ENCODE measurements at places on chromosomes 1 and 21. TPM values are rescaled to one million over a fixed set of nuclear protein-coding genes. Genes with fewer than 3 reads are reported as not detected.

Gene DCDC2B
- total RNA-seq, result not detected

Gene GPR61
- total RNA-seq, result 0.42 TPM

Gene KRTAP19-3
- not detected for total RNA-seq

Gene OR2L3
- not detected for total RNA-seq

Gene CD53
- total RNA-seq, result 166 TPM

Gene HES5
- total RNA-seq, result 0.38 TPM
